ENCODE measurements at places on chromosomes 13 and 19.
A peak's percentile ranks its signal among the peaks of the same experiment; 100 is the strongest.

GRCh38 chr19:58451358-58452101 lies at the start of gene ZNF324B:
Gene ZNF324B, plus strand, starts transcription at chr19:58451622. Its CDS starts 2,080 bp downstream, at chr19:58453702.
- peak; percentile 95 for DNase-seq

GRCh38 chr13:77749344-77749880 lies 51.9 kb downstream of the SLAIN1 start:
- no peak for DNase-seq

DNA sequence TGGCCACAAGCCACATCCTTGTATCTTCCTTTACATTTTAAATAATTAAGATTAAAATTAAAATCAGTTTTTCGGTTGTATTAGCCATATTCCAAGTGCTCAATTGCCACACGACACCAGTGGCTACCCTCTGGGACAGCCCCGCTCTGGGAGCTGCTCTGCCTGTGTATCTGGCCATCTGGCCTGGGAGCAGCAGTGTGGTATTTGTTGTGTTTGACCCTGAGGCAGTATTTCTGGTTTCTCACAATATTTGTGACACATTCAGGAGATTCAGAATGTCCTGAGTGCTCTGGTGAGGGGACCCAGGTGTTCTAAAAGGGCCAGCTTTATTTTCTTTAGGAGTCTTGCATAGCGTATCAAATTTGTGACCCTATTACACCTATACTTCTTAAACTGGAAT lies 179.0 kb downstream of the SUCLA2 start:
- no peak for DNase-seq

DNA sequence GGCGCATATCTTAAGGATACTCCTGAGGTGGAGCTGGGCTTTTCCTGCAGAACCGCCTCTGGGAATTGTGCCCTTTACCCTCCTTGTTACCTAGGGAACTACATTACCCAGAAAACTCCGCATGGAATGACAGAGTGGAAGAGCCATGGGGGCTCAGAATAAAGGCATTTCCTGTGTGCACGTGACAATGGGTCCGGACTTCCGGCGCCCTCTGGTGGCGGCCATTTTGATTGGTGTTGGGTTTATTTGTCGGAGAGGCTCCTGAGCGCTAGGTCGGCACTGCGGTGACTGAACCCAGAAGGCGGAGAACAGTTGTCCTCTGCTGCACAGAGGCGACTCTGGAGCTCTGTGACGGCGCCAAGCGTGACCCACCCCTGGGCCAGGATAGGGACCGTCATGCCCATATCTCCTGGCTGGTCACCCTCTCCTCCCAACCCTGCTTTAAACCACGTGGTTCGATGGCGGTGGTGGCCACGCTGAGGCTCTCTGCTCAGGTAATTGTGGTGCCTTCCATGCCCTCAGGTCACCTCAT lies at the start of gene ZNF587B:
Gene ZNF587B (plus strand): TSS at position 229 of the 532 bp plus-strand sequence. CDS start 230 bp downstream, at position 459.
- DNase-seq, result no peak

DNA sequence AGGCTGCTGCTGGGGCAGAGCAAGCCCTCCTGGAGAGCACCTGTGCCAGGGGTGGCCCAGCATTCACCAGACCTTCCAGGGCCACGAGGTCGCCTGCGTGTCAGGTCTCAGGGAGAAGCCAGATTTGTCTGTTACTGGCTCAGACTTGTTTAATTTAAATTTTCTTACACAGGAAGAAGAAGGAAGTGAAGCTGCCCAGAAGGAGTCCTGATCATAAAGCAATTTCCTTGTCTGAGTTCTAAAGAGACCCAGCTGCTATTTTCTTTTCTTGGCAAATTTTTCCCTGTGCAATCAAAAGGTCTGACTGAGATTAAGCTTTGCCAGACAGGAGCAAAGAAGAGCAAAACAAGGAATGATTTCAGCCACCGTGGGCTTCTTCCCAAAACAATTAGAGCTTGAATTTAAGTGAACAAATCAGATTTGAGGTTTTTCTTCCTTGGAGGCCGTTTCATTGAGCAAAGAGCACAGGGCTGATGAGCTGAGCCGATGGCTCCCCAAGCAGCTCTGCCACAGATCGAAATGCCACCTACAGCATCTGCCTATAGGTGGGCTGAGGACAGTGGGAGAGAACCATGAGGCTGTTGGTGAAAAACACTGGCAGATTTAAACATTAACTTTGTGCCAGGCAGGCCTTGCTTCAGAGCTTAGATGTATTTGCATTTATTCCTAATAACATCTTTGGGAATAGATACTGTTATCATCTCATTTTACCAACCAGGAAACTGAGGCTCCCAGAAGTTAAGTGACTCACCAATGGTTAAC lies 40.1 kb downstream of the HSPH1 start:
- DNase-seq, result no peak

GRCh38 chr19:10268071-10268470 lies 2.8 kb upstream of the ICAM1 start:
- DNase-seq, result no peak

DNA sequence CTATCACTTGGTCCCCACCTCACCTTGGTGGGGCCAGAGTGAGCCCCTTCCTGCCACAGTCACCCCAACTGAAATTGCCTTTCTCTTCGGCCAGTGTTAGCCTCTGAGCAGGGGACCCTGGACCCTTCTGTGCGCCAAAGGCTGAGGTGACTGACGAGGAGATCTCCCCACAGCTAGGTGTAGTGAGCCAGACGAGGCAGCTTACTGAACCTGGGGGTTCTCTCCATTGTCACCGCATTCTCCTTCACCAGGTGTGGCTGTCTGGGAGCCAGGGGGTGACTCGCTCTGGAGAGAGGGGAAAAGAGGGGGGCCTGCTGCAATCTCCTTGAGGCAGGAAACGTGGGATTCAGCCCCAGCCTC lies 1.3 kb downstream of the RPS28 start:
- no peak for DNase-seq

DNA sequence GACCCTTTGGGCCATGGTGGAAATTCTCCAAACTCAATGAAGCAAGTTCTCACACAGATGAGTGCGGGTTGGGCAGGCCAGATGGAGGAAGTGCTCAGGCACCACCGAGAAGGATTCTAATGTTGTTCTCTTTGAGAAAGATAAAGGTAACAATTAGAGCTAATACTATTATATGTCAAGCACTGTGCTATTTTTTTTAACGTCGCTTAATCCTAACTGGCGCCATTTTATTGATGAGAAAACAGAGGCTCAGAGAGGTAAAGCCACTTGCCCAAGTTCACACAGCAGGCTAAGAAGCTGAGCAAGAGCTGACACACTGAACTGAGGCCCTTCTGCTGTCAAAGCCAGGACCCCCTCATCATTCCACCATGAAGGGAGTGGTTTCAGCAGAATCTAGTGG lies 1.0 kb downstream of the FBL start:
- DNase-seq, result no peak

DNA sequence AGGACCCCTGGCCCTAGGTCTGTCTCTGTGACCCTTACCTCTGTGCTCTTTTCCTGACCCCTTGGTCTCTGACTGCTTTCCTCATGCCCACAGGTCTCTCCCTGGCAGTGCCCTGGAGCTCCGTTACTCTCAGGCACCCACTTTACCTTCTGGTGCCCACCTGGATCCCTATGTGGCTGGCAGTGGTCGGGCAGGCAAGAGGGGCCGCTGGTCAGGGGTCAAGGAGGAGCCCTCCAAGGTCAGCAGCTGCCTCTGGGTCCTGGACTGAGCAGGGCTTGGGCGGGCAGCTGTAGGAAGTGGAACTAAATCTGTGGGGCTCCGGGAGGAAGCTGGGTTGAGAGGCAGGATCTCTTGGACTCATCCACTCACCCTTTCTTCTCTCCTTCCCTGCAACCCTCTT lies 16.3 kb downstream of the PPFIA3 start:
- DNase-seq, result no peak

GRCh38 chr13:98752467-98753290 lies at the start of gene SLC15A1:
Gene SLC15A1, minus strand, starts transcription at chr13:98752672. Its CDS starts 74 bp downstream, at chr13:98752598.
- no peak for DNase-seq

- DNase-seq, result no peak
These were observed 757 bp downstream of the WIZ start for GRCh38 chr19:15448778-15449619.

DNA sequence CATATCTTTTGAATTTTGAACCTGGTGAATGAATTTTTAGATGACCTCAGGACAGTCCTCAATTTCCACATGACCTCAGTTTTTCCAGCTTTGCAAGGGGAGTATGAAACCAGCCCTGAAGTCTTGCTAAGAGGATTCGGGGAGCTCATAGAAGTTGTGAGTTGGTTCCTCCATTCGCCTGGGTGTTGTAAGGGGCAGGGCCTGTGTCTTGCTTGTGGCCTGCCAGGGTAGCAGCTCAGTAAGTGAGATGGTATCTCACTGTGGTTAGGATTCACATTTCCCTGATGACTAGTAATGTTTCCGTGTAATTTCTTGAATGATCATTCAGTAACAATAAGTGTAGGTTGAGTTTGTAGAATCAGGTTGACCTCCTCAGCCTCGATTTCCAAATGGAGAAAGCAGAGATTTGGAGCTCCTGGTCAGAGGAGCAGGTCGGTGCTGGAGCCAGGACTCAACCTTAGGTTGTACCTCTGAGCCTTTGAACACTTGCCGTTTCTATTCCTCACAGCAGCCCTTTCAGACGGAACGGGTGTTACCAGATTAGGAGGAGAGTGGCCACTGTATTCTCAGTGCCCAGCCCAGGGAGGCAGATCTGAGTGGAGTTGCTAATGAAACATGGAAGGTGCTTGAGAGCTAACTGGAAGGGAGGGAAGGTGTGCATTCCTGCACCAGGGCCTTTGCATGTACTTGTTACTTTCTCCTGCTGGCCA lies 14.6 kb downstream of the NACC1 start:
- peak; percentile 28 for DNase-seq

DNA sequence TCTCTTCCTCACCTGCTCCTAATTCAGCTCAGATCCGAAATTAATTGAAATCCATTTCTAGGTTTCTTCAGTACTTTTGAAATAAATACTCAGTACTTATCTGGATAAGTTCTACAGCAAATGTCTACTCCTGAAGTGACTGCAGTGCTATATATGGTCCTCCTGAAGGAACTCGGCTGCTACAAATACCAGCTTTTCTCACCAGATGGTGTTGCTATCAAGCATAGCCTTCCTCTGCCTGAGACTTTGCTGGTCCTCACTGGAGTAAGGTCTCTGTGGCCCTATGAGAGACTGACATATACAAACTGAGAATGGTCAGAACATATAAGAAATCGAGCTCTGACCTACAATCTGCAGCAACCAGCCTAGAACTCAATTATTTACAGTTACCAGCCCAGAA lies 161.6 kb downstream of the NDFIP2 start:
- DNase-seq, result no peak

- DNase-seq, result no peak
These were observed 32.2 kb upstream of the RANBP3 start for GRCh38 chr19:6010107-6010506.

DNA sequence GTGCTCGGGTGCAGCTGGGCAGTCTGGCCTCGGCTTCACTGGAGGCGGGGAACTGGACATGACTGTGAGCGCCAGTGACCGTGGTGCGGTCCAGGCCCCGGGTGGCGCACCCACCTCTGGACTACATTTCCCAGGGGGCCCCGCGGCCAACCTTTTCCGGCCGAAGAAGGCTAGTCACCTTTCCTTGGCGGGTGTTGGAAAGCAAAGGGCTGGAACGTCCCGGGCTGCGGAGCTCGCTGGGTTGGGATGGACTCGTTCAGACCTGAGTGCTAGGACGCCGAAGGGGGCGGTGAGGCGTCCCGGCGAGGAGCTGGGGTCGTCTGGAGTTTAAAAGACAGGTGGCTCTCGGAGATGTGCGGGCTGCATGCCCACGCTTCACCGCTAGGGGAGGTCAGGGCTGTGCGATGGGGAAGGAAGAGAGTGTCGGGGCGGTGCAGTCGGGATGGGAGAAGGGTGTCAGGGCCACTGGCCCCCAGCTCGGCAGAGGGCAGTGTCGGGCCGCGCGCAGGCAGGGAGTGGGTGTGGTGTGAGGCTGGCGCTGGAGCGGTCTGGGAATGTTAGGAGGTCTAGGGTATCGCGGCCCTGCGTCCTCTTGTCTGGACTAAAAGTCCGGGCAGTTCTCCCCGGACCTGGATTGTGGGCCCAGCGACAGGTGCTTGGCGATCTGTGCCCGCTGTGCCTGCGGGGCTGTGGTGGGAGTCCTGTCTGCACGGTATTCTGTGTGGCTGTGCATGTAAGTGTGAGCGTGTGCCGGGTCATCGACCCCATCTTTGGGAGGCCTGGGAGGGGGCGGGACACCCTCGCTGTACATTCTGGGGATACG lies 57.1 kb downstream of the ZNF568 start:
- peak; percentile 39 for DNase-seq

- no peak for DNase-seq
These were observed 3.3 kb downstream of the ATP5F1D start for GRCh38 chr19:1244693-1245451.
